ENCODE measurements at places on chromosomes 5 and 9.

- DNase-seq = no peak
Observed at GRCh38 chr5:123428521-123429220, 5.5 kb upstream of the CEP120 start.

DNA sequence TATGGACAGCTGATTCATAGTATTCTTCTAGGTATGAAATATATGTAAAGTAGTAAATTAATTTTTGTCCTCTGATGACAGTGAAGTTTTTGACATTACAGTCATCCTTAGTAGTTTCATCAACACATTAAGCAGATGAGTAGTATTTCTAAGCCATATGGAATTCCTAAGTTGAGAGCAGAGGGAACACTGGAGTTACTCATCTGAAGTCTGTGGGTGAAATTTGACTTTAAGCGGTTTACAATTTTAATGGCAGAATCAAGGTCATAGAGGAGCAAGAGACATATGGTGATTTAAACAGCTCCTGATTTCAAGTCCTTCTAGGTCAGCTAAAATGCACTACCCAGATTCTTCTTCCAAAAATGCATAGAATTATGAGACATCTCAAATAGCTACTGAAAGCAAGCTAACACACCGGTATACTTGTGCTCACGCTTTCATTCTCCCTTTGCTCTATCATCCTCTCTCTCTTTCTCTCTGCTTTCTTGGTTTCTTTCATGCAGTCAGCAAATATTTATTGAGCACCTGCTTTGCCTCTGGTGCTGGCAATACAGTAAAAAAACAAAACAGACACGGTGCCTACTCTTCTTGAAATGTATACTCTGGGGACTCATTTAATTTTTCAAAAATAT lies 235.9 kb downstream of the FER start:
- DNase-seq = no peak

- DNase-seq = no peak
Observed at GRCh38 chr5:95384485-95385213, 6.5 kb upstream of the FAM81B start.

GRCh38 chr9:35920051-35920620 lies 10.8 kb downstream of the SPAAR start:
- no peak for DNase-seq
